ENCODE measurements at places on chromosomes 3 and 15.
A peak's percentile ranks its signal among the peaks of the same experiment; 100 is the strongest.

DNA sequence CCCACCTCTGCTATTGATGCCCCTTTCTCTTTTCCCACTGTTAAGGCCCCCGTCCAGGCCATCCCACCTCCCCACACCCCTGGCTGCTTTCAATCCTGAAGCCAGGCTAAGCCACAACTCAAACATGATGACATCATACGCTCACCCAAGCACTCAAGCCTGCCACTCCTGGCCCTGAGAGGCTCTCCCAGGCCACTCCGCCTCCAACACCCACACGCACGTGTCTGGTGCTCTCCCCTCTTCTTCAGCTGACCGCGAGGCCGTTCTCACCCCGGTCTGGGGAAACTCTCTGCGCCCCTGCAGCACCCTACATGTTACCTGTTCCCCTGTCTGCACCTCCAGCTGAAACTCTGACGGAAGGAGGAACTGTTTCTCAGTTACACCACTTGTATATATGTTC lies 6.2 kb downstream of the ZXDC start:
- no peak for DNase-seq

DNA sequence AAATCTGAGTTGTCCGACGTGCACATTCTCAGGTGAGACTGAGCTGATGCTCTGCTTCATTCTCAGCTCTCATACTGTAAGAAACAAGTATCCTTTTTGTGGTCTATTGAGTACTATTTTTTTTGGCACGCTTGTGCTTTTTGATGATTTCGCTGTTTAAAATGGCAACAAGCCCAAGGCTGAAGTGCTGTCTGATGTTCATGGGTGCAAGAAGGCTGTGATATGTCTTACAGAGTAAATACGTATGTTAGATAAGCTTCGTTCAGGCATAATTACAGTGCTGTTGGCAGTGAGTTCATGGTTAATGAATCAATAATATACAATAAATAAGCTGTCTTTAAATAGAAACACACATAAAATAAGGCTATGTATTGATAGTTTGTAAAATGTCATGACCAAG lies 27.2 kb downstream of the AQR start:
- DNase-seq: no peak

- DNase-seq: no peak
These were observed 67.7 kb downstream of the ARNT2 start for GRCh38 chr15:80471881-80472280.

- DNase-seq: peak; percentile 11
These were observed 384.1 kb downstream of the PLOD2 start for GRCh38 chr3:145776782-145777408.

- DNase-seq: no peak
These were observed 4.9 kb downstream of the TP63 start for GRCh38 chr3:189636048-189636447.

DNA sequence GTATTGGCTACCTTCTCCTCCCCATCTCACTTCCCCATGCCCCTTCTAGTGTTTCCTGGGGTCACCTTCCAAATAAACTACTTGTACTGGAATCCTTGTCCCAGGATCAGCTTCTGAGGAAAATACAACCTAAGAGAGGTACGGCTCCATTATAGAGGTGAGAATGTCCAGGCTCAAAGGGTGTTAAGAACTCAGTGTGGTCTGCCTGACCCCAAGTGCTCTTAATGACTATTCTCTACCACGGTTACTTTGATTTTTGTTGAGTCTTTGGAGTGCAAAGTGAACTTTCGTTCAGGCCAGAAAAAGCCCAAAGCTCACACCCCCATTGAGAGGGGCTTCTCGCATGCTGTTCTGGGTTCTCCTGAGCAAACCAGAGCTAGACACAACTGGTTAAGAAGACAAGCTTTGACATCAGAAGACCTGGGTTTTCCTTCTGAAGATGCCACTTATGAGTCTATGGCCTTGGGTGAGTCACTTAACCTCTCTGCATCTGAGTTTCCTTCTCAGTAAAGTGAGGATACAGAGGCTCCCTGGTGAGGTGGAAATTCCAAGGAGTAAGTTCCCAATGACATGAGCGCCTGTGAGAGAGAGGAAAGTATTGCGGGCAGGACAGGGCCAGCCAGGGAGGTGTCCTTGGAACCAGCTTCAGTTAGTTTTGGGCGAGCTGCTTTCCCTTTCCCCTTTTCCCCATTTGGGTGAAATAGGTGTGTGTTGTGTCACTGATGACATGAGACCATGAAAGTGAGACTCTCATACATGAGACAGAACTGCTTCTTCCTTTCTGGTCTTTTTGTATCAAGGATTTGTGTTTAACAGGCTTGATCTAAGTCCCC lies 475.0 kb upstream of the PROK2 start:
- DNase-seq: no peak

Data from SHP77 (cell line).